ENCODE measurements at places on chromosomes 2 and 18. TPM values are rescaled to one million over a fixed set of nuclear protein-coding genes. Genes with fewer than 3 reads are reported as not detected.

- H3K4me1 ChIP-seq: peaks cover 14% of the 10 kb centered on the region
- no peaks in the 10 kb centered on the region for H3K36me3 ChIP-seq
- H3K27ac ChIP-seq: no peak overlapping the region
- peak; percentile 81 for DNase-seq
- H3K27me3 ChIP-seq: peaks cover 6% of the 10 kb centered on the region
These were observed 48.9 kb downstream of the TGIF1 start for GRCh38 chr18:3498698-3499471.

CD28 gene
- total RNA-seq: 2.4 TPM

DNA sequence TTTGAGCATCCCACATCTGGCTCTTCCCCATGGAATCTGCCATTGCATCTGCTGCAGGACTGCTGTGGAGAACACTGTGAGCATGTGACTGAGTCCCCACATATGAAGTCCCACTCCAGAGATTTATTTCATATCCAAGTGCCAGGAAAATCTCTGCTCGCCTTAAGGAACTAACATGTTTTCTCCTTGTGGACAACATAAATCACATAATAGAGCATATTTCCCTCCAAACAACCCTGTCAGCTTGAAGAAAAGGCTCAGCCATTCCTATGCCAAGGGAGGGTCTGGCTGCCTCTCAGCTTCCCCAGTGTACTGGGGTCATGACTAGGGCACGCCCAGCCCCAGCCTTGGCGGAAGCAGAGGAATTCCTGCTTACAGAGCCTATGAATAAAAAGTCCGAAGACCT, 193.7 kb downstream of the DNER start:
- H3K4me3 ChIP-seq: no peak overlapping the region
- no peaks in the 10 kb centered on the region for H3K27me3 ChIP-seq
- no peak overlapping the region for H3K27ac ChIP-seq
- peaks cover 7% of the 10 kb centered on the region for H3K4me1 ChIP-seq

NAT8 gene
- total RNA-seq: not detected

DNA sequence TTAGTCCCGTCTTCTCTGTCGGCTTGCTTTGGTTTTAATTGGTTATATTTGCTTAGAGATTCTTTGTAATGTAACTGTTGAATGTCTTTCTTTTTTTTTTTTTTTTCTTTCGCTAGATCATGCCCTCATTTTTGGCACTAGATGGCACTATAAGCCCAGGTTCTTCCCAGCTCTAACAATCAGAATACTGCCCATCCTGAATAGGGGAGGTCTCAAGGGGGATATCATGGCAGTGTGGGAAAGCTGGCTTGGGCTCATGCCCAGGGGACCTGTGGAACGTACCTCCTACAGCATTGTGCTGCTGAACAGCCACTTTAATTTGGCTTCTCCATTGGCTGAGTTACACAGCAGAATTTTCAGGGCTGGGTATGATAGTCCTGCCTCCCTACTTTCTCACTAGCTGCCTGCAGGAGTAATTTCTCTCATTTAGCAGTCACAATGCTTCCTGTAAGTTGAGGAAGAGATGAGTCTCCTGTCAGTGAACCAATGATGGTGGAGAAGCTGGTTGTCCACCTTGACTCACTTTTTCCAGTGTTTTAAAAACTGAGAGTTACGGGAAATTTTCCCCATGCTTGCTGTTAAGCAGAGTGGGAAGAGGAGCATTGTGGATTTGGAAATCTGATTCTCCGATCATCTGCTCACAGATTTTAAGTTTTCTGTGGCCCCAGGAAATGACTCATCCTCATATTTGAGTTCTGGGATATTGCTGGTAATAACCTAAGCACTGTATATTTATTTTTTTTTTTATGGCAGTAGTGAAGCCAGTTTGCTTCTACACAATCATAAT, 47.2 kb downstream of the RAD51AP2 start:
- no peak for DNase-seq
- H3K27ac ChIP-seq: no peak overlapping the region
- H3K4me1 ChIP-seq: no peaks in the 10 kb centered on the region

Measured in left lung (tissue), 14 donors.